ENCODE measurements at places on chromosomes 12 and 14.

- no peak for DNase-seq
Observed at GRCh38 chr14:77319422-77319821, 1.3 kb downstream of the POMT2 start.

DNA sequence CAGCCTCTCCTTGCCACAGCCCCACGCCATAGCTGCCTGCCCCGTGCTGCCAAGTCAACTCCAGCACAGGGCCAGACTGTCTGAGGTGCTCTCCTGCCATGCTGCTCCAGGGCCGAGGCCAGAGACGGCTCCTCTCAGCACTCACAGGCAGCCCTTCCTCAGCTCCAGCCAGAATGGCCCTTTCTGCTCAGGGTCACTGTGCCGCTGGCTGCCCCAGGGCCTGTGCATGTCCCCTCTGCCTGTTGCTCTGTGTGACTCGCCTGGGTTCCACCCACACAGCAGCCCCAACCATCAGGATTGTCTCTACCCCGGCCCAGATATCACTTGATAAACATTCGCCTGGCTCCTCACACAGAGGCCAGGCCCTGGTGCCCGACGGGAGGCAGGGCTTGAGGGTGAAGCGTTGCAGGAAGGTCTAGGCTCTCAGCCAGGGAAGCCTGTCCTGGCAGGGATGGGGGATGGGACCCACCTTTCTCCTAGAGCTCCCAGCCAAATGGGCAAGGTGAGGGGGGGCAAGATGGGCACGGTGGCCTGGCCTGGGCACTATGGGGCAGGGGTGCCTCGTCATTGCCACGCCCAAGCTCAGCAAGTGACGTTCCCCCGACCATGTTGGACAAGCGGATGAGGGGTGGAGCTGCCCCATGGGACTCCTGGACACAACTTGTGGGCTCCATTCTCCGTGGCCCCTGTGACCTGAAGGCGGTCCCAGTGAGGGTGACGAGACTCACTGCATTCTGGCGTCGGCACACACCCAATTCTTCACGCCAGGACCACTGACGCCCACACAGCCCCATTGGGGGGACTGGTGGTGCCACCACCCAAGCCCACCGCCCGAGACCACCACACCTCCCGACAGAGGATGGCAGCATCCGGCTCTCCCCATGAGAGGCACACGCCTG is 27.4 kb upstream of the BTBD6 start:
- no peak for DNase-seq

DNA sequence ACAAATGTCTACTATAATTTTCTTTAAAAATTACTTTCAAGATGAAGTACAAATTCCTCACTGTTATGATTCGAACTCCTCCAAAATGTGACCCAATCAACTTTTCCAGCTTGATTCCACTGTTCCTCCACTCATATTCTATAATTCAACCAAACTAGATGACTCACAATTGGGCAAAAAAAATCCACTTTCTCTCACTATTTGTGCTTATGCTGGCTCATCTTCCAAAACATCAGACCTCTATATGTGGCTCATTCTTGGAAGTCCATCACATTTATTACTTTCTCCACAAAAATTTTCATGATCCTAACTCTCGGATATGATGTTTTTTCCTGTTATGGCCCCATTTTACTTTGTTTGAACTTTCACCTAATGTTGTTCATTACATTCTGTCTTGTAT is 26.9 kb upstream of the RXYLT1 start:
- DNase-seq, result no peak

GRCh38 chr12:122190842-122191668 is 8.1 kb downstream of the LRRC43 start:
- DNase-seq, result peak; percentile 45

DNA sequence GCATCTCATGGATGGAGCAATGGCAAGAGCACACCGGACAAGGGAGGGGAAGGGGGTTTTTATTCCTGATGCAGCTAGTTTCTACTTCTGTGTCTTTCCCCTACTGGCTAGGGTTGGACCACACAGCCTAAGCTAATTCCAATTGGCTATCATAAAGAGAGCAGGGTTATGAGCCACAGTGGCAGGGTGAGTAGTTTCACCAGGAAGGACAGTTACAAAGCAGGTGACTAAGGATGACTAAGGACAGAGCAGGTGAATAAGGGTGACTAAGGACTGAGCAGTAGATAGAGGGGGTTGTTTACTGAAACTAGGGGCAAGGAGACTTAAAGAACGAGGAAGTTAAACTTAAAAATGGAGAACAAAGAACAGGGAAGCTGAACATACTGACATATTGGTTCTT is 321.4 kb upstream of the SEL1L start:
- no peak for DNase-seq

GRCh38 chr14:101733211-101733610 is 28.3 kb upstream of the PPP2R5C start:
- no peak for DNase-seq

DNA sequence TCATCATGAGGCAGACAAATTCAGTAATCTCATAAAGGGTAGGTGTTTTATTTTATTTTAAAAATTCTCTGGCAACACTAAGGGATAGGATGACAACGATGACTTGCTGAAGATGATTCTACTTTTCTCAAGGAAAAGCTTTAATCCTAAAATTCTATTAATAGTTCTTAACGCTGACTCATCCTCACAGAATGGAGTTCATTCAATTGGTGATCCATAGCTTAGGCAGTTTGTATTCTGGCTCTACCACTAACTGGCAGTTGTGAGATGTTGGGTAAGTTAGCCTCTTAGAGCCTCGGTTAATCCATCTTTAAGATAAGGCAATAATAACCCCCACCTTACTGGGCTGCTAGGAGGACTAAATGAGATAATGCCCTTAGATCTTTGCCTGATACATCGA is 116.3 kb downstream of the RTN1 start:
- no peak for DNase-seq
